ENCODE measurements at places on chromosomes 12 and 14. TPM values are rescaled to one million over a fixed set of nuclear protein-coding genes. Genes with fewer than 3 reads are reported as not detected.
A peak's percentile ranks its signal among the peaks of the same experiment; 100 is the strongest.

- H3K4me1 ChIP-seq = peaks cover 53% of the 10 kb centered on the region
- H3K36me3 ChIP-seq = peaks cover 14% of the 10 kb centered on the region
- peak; percentile 58 for DNase-seq
- H3K27me3 ChIP-seq = no peaks in the 10 kb centered on the region
- peak overlapping the region; percentile 99 for H3K27ac ChIP-seq
Observed at GRCh38 chr12:56160193-56160763, 2.1 kb downstream of the MYL6 start.

GRCh38 chr12:105273601-105274000, 37.6 kb upstream of the APPL2 start:
- H3K36me3 ChIP-seq = no peaks in the 10 kb centered on the region
- DNase-seq = no peak
- no peaks in the 10 kb centered on the region for H3K4me1 ChIP-seq
- no peak overlapping the region for H3K27ac ChIP-seq
- no peaks in the 10 kb centered on the region for H3K27me3 ChIP-seq
- H3K4me3 ChIP-seq = no peak overlapping the region

DNA sequence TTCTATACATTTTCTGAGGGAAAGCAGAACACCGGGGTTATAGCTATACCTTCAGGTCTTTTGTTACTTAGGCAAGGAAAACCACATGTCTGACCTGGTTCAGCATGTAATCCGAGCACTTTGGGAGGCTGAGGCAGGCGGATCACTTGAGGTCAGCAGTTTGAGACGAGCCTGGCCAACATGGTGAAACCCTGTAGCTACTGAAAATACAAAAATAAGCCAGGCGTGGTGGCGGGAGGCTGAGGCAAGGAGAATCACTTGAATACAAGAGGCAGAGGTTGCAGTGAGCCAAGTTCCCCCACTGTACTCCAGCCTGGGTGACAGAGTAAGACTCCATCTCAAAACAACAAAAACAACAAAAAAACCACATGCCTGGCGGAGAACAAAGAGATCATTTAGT, 177.6 kb downstream of the ACSS3 start:
- H3K27me3 ChIP-seq = no peaks in the 10 kb centered on the region
- no peaks in the 10 kb centered on the region for H3K4me1 ChIP-seq
- H3K4me3 ChIP-seq = no peak overlapping the region

GRCh38 chr12:10293151-10293550, 14.5 kb upstream of the KLRD1 start:
- no peaks in the 10 kb centered on the region for H3K36me3 ChIP-seq
- H3K4me3 ChIP-seq = peak overlapping the region; percentile 0
- no peak for DNase-seq

DNA sequence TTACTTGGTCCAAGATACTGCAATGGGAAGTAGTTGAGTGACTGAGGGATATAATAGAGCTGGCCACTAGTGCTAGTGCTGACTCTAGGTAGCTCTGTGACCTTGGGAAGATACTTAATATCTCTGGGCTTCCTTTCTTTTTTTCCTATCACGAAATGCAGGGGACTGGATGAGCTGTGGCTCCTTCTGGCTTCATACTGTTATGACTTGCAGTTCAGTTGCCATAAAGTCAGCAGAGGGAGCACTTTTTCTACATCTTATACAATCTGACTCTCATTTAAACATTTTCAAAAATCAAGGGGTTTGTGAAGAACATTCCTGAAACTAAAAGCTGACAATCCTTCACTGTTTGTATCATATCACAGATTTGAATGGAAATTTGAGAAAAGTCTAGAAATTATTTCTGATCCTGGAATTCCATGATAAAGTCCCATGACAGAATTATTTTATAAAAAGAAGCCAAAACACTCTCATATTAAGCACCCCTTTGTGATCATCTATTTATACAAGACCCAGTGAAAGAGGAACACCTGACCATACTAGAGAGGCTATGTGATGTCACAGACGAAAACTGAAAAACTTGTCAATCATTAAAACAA, 5.3 kb downstream of the BHLHE41 start:
- DNase-seq = no peak
- no peak overlapping the region for H3K4me3 ChIP-seq
- peaks cover 24% of the 10 kb centered on the region for H3K4me1 ChIP-seq
- no peak overlapping the region for H3K27ac ChIP-seq
- H3K27me3 ChIP-seq = peaks cover 53% of the 10 kb centered on the region
- peaks cover 3% of the 10 kb centered on the region for H3K36me3 ChIP-seq

GRCh38 chr14:105431256-105431655, 11.6 kb downstream of the MTA1 start:
- no peaks in the 10 kb centered on the region for H3K27me3 ChIP-seq
- H3K27ac ChIP-seq = no peak overlapping the region
- DNase-seq = no peak
- peaks cover 16% of the 10 kb centered on the region for H3K4me1 ChIP-seq
- H3K4me3 ChIP-seq = no peak overlapping the region
- peaks cover 3% of the 10 kb centered on the region for H3K36me3 ChIP-seq

DNA sequence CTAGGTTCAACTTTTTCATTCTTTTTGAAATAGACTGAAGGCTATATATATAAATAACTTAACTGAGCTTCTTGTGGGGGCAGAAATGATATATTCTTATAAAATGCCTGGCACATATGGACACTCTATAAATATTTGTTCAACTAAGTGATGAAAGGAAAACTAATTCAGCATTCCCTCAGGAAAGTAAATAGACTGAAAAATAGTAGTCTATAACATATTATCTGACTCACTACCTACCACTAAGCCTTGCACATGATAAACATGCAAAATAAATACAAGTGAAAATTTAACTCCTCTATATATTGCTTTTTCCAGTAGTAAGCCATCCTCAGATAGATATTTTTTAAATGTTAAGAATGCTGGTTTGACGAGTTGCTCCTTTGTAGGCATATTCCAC, 15.7 kb upstream of the BMAL2 start:
- no peaks in the 10 kb centered on the region for H3K4me1 ChIP-seq
- no peaks in the 10 kb centered on the region for H3K27me3 ChIP-seq
- H3K27ac ChIP-seq = no peak overlapping the region
- H3K4me3 ChIP-seq = no peak overlapping the region

TNFAIP2 gene
- 6.3 TPM for total RNA-seq

OASL gene
- total RNA-seq = 30.3 TPM

PRMT5 gene
- total RNA-seq = 22.8 TPM

PRKD1 gene
- not detected for total RNA-seq

PCBP2 gene
- 1,089 TPM for total RNA-seq

COX8C gene
- not detected for total RNA-seq

EML5 gene
- total RNA-seq = 3.1 TPM

PAX9 gene
- not detected for total RNA-seq

TCL1B gene
- not detected for total RNA-seq
